Hepatocyte (in vitro differentiated cells): ENCODE measurements at places on chromosomes 3 and 15.

DNA sequence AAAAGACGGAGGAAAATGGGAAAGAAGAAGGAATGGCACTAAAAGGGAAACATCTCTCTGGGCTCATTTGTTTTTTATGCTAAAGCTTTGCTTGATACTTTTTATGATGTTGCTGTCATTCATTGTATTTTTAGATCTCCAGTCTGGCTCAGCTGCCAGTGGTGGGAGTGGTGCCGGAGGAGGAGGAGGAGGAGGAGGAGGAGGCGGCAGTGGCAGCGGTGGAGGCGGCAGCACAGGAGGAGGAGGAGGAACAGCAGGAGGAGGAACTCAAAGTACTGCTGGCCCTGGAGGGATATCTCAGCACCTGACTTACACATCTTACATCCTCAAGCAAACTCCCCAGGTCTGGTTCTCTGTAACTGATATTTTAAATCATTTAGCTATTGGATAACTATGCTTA is 49.6 kb downstream of the MAP6D1 start:
- no peak for DNase-seq

GRCh38 chr3:38980938-38981337 is 70.8 kb downstream of the SCN11A start:
- no peak for DNase-seq

GRCh38 chr3:127452321-127452821 is 138.2 kb downstream of the TPRA1 start:
- DNase-seq = no peak

- DNase-seq = no peak
Observed at GRCh38 chr3:49098429-49098828, 4.6 kb upstream of the QRICH1 start.

DNA sequence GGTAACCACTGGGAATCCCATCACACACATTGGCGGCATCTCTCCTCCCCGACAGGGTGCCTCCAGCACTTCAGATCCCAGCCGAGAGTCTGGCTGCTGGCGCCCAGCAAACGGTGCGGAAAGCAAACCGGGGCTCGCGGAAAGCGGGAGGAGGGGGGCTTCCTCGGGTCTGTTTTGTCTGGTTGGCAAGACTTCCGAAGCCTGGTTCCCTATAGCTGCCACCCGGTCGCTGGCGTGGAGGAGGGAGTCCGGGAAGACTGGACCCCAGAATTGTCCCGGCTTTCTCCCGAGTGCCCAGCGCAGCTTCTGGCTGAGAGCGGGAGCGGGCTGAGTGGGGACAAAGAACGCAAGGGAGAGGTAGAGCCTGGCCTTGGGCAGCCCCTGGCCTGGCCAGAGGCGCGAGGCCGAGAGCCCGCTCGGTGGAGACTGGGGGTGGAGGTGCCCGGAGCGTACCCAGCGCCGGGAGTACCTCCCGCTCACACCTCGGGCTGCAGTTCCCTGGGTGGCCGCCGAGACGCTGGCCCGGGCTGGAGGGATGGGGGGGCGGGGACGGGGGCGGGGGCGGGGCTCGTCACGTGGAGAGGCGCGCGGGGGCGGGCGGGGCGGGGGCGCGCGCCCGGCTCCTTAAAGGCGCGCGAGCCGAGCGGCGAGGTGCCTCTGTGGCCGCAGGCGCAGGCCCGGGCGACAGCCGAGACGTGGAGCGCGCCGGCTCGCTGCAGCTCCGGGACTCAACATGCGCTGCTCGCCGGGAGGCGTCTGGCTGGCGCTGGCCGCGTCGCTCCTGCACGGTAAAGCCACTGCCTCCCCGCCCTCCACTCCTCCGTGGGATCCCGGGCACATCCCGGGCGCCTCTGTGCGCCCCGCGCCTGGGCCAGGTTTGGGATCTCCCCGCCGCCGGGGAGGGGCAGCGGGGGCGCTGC is at the start of gene CHRNA7:
TSS of gene CHRNA7 (plus strand) at position 654 of the 920 bp plus-strand sequence. CDS start at position 734, 80 bp downstream.
- peak; percentile 88 for DNase-seq

- DNase-seq = no peak
Observed at GRCh38 chr3:73683706-73684105, 59.0 kb upstream of the PDZRN3 start.

GRCh38 chr15:40487816-40488682 is 17.3 kb downstream of the CHST14 start:
- DNase-seq = no peak

DNA sequence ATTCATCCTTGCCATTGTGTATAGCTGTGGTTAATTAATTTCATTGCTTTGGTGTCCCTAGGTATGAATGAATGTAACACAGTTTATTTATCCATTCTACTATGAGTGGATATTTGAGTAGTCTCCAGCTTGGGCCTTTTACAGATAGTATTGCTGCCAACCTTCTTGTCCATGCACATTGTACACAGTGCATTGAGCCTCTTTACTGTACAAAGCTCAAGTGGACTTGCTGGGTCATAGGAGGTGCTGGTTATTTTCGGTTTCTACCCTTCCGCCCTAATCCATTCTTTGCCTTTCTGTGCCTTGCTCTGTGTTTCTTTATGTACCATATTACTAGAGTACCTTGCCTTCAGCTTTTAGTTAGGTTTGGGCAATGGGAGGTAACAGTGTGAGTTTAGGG is 60.7 kb downstream of the DUT start:
- DNase-seq = no peak

GRCh38 chr3:126419886-126420786 is 25.4 kb downstream of the CFAP100 start:
- no peak for DNase-seq

DNA sequence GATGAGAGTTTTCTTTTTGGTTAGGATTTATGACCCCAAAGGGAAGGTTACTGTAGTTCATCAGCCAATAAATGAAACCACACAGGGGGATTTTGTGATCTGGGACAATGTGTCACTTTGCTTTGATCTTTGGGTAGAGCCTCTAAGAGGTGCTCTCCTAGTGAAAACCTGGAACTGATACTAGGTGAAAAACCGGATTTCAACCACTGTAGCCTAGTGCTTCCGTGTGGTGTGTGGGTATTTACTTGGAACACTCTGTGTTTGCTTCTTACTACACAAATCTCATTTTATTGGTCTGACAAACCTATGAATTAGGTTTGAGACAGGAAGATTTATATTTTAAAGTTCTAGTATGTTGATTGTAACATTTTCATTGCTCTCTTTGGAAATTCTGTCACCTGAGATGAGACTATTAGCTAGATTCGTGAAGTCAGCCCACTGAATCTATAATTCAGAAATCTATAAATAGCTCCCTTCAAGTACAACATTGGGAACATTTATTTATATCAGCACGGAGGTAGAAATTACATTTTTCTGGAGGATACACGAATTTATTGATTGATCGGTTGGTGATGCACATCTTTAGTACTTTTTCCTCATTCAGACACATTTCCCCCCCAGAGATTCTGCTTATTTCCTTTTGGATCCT is 119.8 kb downstream of the AKAP13 start:
- DNase-seq = no peak

DNA sequence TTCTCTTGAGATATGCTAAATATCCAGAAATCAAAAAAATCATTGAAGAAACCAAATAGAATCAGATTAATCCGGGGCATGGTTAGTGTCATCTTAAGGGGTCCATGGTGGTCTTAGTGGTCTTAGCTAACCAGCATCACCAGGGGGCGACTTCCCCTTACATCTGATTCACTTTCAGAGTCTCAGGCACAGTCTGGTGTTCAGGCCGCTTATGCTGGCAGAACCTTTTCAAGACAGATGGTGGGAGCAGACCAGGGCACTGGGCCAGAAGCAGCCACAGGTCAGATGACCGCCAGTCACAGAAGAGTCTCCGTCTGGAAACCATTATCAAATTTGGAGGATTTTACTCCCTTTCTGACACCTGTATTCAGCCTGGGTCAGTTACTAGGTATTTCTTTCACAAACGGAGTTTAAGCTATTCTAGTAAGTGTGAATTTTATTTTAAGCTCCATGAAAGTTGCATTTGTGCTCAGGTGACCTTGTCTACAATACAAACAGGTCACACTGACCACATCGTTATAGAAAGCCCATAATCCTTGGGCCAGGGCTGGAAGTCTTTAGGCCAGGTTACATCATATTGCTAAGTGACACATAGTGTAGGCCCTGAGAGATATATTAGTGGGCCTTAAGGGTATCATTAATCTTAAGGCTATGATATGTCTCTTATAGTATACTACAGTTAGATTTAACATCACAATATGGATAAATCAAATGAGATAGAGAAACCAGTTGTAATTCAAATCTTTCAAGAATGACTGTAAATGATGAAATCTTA is 365.5 kb downstream of the GBE1 start:
- DNase-seq = peak; percentile 6

- no peak for DNase-seq
Observed at GRCh38 chr15:71136159-71136783, 21.0 kb downstream of the THSD4 start.

DNA sequence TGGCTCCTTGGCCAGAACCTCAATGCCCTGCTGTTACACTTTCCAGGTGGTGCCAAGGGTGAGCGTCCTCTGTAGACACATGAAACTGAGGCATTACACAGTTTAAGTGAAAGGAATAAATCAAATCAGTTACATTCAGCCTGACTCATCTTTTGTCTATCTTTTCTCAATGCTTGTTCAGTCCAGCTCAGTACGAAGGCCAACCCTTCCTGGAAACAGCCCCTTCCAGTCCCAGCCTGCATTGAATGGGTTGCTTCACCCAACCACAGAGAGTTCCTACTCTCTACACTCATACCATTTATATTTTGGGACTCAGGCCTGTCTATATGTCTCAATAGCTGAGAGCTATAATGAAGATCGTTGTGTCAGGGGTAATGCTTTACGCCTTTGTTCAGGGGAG is 363.6 kb downstream of the RORA start:
- DNase-seq = no peak

DNA sequence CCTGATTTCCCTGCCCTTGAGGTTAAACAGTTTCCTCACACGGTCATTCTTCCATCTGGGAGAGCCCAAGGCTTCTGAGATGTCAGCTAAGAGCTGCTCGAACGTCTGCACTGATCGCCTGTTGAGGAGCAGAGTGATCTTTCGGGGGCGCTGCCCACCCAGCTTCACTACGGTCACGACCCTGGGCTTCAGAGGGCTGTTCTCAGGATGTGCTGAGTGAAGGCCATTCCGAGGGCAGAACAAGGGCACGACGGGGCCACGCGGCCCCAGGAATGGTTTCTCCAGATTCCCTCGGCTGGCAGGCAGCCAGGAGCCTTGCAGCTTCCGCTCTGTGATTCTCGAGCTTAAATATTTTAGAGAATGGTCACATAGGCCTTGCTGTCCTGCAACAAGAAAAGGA is 25.7 kb downstream of the DCLK3 start:
- no peak for DNase-seq

DNA sequence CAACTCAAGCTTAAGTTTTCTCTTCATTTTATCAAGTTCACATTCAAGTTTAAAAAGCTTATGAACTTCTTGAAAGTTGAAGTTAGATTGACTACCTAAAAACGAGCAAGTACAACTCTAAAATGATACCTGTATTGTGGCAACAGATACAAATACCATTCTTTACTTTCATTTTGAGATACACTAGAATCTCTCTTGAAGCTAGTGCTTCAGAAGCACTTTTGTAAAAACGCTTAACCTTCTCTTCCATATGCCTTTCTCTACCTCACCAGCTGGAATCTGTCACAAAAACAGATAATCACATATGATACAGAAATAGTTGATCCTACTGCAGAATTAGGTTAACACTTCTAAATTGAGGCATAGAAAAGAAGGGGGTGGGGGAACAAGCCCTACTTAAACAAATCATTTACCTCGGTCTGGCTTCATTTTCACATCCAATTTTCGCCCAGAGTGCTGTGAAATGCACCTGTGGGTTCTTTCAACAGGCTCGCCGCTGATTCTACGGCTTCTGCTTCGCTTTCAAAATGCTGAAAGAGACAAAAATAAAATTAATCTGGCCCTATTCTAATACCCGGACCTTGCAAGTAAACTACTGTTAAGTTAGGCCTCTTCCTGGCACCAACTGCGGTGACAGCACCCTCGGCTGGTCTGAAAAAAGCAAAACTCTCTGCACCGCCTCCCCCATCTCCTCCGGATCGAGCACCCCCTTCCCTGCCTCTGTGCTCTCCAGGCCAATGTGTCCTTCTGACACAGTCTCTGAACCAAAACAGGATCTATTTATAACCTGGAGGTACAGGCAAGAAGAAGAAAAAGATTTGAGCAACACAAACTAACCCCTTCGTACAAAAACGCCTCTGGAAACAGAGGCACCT is 1.4 kb downstream of the ATOSA start:
- DNase-seq = peak; percentile 75

DNA sequence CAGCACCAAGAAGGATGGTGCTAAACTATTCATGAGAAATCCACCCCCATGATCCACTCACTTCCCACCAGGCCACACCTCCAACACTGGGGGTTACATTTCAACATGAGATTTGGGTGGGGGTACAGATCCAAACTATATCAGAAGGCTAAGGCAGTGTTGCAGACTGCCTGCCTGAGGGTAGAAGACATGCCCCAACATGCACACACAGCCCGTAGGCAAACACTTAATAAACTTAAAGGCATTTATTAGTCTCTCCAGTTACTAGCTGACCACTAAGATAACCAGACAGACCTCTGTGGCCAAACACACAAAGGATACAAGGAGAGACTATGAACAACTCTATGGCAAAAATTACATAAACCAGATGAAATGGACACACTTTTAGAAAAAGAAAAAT is 10.2 kb downstream of the FAM162A start:
- no peak for DNase-seq

- DNase-seq = no peak
Observed at GRCh38 chr15:70264014-70264582, 166.4 kb upstream of the TLE3 start.

GRCh38 chr3:62527474-62527873 is 154.1 kb upstream of the FEZF2 start:
- no peak for DNase-seq

GRCh38 chr3:125594581-125595011 is 701 bp downstream of the OSBPL11 start:
- peak; percentile 37 for DNase-seq

- DNase-seq = no peak
Observed at GRCh38 chr15:74167891-74168331, 5.6 kb upstream of the ISLR start.

- no peak for DNase-seq
Observed at GRCh38 chr3:144593881-144594280, 622.3 kb downstream of the DIPK2A start.
